ENCODE measurements at places on chromosomes 12 and 14. TPM values are rescaled to one million over a fixed set of nuclear protein-coding genes. Genes with fewer than 3 reads are reported as not detected.

DNA sequence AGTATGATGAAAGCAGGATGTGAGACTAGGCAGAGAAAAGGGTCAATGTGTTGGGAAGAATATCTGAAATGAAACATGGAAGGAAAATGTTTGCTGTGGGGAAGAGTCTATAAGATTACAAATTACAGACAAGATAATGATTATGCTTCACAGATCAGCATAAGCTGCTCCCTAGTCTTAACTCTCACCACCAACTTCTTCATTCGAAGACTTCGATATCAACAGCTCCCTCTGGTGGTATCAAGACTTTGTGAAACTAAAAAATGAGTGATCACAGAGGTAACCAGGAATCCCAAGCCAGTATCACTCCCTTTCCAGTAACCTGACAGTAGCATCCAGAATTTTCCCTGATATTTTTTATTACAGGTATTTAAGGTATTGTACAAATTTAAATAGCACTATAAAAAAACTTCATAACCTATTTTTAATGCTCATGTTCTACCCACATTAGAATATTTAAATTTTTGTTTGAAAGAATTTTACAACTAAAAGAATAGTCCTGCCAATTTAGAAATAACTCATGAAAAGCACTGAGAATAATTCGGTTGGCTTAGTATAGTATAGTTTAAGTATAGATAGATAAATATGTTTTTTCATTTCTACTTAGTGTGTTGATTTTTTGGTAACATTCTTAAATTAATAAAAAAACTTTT, 84.4 kb downstream of the C2CD5 start:
- no peak for DNase-seq

GRCh38 chr12:98151105-98151590, 364.2 kb upstream of the TMPO start:
- no peak for DNase-seq

DNA sequence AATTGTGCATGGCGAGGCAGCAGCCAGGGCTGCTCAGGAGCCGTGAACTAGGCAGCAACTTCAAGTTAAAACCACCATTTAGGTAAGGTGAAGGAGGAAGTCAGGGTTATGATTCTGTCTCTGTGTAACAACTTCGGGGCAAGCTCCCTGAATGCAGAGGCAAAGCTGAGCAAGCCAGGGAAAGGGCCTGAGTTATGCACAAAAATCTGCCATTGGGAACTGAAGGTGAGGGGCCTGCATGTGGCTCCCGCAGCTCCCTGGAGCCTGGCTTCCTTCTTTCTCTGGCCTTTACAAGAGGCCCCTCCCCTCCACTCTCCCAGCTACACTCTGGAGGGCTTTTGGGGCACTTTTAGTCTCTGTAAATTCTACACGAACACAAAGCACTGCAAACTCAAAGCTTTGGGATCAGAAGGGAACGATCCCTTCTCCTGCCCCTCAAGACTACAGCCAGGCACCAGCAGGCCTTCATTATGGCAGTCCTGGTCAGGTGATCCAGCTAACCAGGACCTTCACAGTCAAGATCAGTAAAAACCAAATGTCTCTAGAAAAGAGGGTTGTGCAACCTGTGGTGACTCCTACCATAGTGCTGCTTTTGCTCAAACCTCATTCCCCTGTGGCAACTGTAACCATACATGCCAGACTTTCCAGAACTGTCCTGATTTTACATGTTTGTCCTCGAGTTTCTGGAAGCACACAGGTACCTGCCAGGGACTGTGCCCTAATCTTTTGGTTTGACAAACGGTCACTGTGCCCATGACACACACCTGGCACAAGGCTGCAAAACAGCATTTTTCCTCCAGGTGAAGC, 67.2 kb upstream of the PTGR2 start:
- no peak for DNase-seq

GRCh38 chr12:39440101-39440500, 2.8 kb downstream of the KIF21A start:
- DNase-seq = no peak

DNA sequence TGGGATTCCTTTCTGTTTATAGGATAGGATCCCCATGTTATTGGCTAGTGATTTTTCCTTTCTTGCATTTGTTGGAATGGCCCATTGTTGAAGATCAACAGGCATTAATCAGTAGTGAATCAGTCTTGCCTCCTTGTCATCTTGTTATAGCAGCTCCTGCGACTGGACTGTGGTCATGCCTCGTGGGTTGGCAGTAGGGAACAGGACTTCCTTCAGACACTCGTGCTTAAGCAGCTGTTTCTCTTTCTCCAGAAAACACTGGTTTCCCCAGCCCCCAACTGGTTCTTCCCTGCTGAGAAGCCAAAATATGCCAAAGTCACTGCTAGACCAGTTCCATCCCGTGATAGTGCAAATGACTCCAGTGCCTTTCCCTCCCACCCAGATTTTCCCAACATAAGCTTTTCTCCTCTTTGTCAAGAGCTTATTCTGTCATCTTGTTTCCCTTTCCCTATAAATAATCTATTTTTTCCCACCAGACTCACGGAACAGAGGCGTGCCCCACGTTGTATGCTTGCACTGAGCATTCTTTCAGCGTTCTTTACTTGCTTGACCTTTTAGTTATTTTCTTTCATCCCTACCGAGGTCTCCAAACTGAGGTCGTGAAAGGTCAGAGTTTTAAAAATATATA, 83.5 kb downstream of the SAMD4A start:
- DNase-seq = no peak

GRCh38 chr12:102611995-102612394, 131.6 kb upstream of the IGF1 start:
- no peak for DNase-seq

- DNase-seq = no peak
Measured at GRCh38 chr14:86574778-86575129, 1044.8 kb downstream of the FLRT2 start.

DNA sequence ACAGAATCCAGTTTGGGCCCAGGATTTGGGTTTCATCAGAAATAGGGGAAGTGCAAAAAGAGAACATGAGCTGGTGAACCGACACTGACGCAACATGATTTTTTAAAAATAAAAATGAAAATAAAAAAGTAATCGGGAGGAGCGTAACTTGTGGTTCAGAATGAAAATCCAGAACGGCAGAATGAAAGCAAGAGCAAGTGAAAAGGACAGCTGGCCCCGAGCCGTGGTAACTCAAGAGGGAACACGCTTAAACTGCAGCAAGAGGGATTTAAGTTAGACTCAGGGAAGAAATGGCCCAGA, 1.6 kb downstream of the SLC6A12 start:
- no peak for DNase-seq

The LYZ gene
- total RNA-seq = 134 TPM

The WNT5B gene
- not detected for total RNA-seq

The SERPINA10 gene
- not detected for total RNA-seq
